ENCODE measurements at places on chromosomes 2 and 18.

- peak; percentile 75 for DNase-seq
Measured at GRCh38 chr2:118865106-118865505, 17.7 kb upstream of the EN1 start.

- DNase-seq = no peak
Measured at GRCh38 chr2:112812318-112813267, 24.0 kb downstream of the IL1B start.

DNA sequence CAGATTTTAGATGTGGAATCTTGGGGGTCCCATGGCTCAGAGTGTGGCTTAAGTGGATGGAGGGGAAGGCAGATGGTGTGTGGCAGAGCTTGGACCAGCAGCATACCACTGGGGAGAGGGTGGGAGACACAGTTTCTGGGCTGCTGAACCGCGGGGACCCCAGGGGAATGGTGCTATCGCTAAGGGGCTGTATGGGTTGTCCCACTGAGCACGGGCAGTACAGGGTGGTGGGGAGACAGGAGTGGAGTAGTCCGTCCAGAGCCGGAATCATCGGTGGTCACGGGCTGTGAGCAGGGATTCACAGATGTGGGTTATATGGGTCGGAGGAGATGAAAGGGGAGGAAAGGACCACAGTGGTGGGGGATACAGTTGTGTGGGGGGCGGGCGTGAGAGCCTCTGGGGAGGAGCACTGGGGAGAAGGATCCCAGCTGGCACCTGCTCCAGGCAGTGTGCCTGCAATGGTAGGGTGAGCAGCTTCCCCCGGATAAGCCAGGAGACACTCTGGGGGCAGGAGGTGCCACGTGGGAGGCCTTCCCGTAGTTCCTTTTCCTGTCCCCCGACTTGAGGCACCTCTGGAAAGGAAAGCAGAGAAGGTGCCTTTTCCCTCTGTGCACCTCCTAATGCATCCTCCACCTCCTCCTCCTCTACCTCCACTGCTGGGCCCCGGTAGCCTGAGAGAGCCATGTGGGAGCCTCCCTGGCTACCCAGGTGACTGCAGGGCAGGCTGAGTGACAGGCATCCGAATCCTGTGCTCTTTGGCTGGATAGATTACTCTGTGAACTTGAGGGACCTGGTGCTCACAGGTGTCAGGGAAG, 24.9 kb downstream of the IGFBP5 start:
- no peak for DNase-seq

GRCh38 chr2:53770264-53770663, 2.7 kb downstream of the CHAC2 start:
- DNase-seq = no peak

GRCh38 chr2:7927691-7928090, 754.2 kb upstream of the ID2 start:
- no peak for DNase-seq

DNA sequence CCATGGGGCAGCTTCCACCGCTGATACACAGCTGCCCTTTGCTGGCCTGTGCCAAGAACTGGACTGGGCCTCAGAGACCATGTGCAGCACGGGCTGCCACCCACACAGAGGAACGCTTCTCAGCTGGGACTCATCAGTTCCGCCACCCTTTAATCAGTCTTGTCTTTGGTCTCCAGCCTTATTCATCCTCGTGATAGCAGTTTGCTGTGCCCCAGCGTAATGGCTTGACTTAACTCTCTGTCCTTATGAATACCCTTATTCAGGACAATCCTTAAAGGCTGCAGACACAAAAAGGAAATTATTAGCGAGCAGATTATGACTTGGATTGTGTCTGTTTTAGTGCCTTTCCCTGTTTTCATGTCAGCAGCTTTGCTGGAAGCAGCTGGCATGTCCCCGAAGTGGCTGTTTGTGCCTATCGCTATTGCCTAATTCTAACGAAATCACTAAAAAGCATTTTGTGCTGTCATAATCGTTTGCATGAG, 108.9 kb upstream of the DAPL1 start:
- DNase-seq = no peak

DNA sequence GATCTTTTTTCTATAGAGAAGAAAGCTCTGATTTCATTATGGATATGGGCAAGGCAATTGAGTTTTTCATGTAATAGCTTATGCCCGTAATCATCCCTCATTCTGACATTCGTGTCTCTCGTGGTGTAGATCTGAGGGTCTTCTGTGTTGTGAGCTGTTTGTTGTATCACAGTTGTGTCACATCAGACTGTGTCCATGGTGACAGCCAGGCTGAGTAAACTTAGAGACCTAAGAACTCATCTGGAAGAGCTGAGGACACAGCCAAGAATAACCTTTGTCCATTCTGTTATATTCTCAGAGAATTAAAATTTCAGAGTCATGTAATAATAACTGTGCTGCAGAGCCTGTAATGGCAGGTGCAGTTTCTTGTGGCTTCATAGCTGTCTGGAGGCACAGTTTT, 116.5 kb downstream of the ATP9B start:
- no peak for DNase-seq

DNA sequence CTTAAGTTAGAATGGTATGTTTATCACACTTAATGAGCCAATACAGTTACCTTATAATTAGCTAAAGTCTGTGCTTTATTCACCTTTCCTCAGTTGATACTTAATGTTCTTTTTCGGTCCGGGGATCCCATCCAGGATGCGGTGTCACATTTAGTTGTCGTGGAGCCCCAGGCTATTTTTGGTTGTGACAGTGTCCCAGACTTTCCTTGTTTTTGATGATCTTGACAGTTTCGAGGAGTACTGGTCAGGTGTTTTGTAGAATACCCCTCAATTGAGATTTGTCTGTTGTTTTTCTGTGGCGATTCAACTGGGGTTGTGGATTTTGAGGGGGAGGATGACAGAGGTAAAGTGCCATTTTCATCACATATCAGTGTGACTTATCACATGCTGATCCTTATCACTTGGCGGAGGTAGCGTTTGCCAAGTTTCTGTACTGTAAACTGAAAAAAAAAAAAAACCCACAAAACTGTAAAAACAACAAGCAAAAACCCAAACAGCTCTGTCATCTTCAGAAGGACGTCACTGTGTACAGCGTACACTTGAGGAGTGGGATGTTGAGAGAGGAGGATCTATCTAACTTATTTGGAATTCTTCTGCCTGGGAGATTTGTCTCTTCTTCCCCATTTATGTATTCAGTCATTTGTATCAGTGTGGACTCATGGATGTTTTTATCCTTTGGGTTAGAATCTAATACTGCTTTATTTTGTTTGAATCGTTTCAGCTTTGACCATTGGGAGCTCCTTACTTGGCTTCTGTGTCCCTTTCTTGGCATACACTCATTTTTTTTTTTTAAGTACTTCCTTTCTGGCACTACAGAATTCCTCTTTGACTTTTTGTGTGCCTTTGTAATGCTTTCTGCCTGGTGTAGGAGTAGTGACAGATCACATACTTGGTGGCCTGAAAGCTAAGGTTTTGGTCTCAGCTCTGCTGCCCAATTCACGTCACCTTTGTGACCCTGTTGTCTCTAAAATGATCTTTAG, 68.1 kb downstream of the FMNL2 start:
- DNase-seq = no peak

DNA sequence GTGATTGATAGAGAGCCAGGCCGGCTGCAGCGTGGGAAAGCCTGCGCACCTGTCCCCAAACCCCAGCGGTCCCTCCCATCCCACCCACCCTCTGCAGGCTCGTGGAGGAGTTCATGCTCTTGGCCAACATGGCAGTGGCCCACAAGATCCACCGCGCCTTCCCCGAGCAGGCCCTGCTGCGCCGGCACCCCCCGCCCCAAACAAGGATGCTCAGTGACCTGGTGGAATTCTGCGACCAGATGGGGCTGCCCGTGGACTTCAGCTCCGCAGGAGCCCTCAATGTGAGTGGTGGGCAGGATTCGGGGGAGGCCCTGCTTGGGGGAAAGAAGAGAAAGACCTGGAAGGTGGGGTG, 48.9 kb upstream of the ALPP start:
- no peak for DNase-seq

- no peak for DNase-seq
Measured at GRCh38 chr18:28801876-28802275, 624.9 kb upstream of the CDH2 start.

- no peak for DNase-seq
Measured at GRCh38 chr2:186868344-186868743, 19.4 kb upstream of the ZSWIM2 start.

- no peak for DNase-seq
Measured at GRCh38 chr2:143255086-143255485, 125.9 kb downstream of the ARHGAP15 start.

DNA sequence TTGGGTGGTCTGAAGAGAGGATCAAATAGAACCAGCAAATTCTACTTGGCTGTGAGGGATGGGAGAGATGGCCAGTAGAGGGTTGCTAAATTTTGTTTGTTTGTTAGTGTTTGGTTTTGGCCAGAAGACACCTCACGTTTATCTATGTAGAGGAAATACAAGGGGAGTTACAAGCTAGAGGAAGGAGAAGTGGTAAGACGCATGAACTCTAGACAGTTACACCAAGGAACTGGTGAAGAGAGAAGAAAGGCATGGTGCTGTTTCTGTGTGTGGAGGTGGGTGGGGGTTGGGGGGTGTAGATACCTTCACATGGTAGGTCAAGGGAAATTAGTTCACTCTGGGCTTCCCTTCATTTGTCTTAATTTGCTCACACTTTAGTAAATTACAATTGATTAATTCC, 25.6 kb downstream of the RASGRP3 start:
- DNase-seq = no peak

DNA sequence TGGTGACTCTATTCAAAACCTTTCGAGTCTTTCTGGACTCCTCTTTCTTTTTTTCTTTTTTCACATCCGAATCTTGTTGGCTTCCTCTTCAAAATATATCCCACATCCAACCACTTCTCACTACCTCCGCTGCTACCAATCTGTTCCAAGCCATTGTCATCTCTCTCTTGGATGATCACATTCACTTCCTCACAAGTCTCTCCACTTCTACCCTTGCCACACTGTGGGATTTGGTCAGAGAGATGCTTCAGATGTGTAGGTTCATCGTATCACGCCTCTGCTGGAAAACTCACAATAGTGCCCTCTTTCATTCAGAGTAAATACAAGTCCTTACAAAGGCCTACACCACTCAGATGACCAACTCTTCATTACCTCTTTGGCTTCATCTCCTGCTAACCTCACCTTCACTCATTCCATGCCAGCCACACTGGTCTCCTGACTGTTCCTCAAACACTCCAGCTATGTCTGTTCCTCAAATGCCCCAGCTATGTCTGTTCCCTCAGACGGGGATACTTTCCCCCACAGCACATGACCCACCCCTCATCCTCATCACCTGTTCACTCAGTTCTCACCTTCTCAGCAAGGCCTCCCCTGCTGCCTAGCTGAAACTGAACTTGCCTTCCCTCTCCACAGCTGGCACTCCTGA, 67.2 kb upstream of the PELI1 start:
- no peak for DNase-seq

DNA sequence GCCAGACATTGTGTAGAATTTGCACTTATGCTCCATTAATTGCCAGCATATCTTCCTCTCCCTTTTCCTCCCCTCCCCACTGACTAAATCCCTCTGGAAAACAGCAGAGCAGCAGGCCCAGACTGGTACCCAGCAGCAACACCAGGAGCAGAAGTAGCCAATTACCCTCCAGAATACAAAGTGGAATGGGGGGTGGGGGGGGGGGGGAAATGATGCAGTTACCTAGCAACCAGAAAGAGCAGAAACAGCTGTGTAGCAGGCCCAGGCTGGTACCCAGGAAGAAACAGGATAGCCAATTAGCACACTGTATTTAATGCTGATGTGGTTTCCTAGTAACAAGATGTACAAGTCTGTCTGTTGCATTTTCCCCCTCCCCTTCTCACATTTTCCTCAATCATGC, 52.3 kb downstream of the KLF7 start:
- DNase-seq = no peak

DNA sequence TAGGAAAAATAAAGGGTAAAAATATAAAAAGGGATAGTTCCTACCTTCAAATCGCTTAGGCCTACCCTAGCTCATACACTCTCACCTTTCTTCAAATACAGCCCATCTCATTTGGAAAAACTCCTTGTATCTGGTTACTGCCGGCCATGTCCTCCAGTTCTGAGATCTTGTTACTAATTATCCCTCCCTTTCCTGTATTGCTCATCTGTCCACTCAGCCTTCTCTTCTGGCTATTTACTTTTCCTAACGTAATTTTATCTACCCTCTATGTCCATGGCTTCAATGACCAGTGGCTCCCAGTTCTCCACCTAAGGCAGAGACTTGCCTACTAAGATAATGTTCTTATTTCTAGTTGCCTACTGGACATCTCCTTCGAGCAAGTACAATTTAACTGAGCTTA, 342.9 kb upstream of the ACVR2A start:
- DNase-seq = no peak

DNA sequence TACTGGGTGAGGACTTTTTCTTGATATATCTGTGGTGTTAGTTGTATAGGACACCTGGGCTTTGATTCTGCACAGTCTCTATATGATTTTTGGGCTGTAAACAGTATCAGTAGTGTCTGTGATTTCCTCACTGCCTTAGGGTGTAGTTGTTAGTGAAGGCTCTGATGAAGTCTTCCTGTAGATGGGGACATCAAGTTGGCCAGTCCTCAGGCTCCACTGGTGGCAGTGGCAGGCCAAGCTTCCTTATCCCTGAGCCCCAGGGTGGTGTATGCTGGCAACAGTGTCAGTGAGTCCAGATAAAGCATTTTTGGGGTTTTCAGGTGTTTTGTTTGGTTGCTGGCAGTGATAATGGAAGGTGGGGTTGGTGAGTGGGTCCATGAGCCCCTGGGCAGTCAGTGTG, 961.4 kb downstream of the DSC3 start:
- DNase-seq = no peak

GRCh38 chr2:11877764-11878163, 131.3 kb downstream of the LPIN1 start:
- DNase-seq = no peak

GRCh38 chr2:147989809-147990403, 30.6 kb downstream of the ORC4 start:
- DNase-seq = peak; percentile 55

- DNase-seq = no peak
Measured at GRCh38 chr2:205565142-205565522, 117.2 kb upstream of the NRP2 start.

GRCh38 chr2:226131299-226131784, 668.3 kb downstream of the IRS1 start:
- no peak for DNase-seq

DNA sequence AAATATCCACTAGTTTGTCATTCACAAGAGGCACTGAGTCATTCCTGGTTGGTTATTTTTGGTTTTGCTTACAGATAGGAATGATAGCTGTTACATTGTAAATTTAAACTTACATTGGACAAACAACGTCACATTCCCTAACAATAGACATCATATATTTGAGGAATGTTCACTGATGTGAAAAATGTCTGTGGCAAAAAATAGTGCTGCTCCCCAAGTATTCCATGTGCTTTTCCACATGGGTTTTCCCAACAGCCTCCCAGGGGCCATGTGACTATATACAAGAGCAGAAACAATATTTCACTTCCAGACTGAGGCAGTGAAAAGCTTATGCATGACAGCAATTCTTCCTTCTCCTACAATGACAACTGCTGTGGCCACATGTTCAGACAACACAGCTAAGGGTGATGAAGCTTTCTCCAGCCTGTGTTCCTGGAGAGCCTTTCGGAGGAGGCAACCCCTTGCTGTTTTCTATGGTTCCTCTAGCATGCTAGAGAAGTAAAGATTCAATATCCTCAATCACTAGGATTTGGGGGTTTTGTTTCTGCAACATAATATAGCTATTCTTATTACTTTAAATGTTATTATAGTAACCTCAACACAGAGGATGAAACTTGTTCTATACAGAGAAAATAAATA, 202.7 kb downstream of the PTH2R start:
- DNase-seq = no peak
